ENCODE measurements at places on chromosomes 12 and 14.

GRCh38 chr12:29706311-29706710 lies 77.4 kb downstream of the TMTC1 start:
- no peak for DNase-seq

- no peak for DNase-seq
Measured at GRCh38 chr12:27229367-27229766, 14.7 kb upstream of the STK38L start.

DNA sequence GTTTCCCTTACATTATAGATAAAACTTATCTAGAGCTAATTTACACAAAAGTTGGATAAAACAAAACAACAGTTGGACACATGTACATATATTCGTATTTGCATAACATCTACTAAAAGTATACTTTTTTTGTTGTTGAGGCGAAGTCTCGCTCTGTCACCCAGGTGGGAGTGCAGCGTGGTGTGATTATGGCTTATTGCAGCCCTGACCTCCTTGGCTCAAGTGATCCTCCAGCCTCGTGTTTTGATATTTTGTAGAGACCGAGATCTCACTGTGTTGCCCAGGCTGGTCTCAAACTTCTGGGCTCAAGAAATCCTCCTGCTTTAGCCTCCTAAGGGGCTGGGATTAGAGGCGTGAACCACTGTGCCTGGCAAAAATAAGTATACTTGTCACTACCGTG lies 9.4 kb downstream of the SYNE2 start:
- no peak for DNase-seq

DNA sequence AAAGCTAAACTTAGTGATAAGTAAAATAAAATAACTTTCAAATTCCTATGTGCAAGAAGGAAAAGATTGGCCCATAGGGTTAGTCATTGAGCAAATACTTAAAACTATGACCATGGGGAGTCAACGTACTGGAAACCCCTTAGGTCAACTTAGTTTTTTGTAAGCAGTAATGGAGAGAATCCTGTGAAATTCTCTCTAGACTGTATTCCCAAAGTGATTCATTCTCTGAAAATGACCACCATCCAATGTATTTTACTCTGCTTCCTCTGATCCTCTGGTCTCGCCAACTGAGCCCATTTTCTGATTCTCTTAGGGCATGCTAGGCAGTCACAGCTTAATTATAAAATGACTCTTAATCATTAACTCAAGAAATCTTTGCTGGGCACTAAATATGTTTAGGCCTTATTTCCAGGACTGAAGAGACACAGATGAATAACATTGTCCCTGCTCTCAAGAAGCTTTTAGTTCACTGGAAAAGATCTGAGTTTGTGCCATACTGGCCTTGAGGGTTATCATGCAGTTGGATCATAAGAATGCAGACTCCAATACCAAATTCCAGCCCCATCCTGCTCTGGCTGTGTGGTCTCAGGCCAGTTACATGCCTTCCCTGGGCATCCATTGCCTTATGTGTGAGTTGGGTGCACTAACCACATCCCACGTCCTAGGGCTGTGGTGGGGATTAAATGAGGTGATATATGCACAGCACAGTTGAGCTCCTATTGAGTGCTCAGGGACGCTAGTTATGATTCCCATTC lies 732.4 kb downstream of the AACS start:
- no peak for DNase-seq

DNA sequence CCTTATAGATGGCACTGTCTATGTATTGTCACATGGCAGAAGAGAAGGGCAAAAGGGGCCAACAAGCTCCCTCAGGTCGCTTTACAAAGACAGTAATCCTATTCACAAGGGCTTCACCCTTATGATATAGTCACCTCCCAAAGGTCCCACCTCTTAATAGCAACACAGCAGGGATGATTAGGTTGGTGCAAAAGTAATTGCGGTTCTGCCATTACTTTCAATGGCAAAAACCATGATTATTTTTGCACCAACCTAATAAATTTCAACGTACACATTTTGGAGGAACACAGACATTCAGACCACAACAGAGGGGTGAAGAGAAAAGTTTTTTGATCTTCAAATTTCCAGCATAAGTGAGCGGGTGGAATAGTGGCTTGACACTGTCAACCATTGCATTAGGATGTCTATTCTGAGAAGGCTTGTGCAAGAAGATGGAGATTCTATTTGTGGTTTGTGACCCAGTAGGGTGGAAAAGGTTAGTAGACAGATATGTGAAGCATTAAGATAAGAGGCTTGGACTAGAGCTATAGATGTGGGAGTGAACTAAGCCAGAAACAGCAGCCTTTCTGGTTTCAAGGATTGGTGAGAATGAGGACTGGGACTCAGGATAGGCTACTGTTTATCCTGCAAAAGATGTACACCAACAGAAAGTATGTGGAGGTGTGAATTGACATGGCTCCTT lies 75.5 kb upstream of the CPSF6 start:
- DNase-seq = no peak

- no peak for DNase-seq
Measured at GRCh38 chr12:2652011-2652400, 142.8 kb upstream of the FKBP4 start.

DNA sequence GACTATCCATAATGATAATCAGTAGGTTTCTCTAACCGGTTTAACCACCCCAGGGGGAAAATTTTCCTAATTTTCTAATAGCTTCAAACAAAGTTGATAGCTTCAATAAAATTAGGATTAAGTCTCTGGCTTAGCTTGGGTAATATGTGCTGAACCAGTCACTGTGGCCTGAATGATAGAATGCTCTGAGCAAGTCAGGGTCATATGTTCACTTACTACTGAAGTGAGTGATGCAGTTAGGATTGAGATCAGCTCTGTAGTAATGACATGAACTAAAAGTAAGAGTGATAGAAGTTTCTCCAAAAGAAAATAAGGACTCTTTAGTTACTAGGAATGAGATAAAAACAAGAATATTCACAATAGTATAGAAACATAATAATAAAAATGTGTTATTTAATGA lies 32.6 kb downstream of the ETNK1 start:
- no peak for DNase-seq

Data from NT2/D1 (cell line).